ENCODE measurements at places on chromosomes 5 and 9.

GRCh38 chr9:113705928-113706519 is 170.1 kb upstream of the ZNF618 start:
- DNase-seq: no peak

DNA sequence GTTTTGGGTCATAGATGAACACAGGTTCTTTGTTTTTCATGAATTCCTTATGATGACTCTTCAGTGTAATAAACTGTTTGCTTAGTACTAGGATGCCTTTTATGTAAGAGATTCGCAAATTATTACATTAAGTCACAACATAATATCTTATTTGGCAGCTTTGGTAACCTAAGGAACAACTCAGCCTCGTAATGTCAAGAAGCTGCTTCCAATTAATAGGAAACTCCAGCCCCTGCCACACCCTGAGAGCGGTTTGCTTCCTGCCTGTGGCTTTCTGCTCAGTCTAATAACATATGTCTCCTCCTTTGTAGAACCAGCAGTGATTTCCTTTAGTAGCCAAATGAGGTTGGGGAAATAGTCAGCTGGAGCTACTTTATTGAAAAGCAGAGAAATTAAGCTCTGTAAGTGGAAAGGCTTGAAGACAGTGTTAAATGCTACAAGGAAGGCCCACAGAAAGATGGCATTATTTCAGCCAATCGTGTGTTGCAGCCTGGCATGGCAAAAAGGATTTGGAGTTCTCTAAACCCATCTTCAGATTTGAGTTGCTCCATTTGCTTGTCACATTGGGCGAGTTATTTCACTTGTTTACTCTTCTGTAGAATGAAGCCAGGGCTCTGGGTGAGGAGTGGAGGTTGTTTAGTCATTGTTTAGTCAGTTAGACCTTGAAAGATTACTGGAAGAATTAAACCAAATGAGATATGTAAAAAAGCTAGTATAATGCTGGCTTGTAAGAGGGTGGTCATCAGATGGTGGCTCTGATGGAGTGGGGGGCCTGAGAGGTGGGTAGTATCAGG is 54.1 kb downstream of the MTAP start:
- peak; percentile 50 for DNase-seq

- DNase-seq: no peak
Observed at GRCh38 chr9:13432904-13433303, 153.4 kb upstream of the MPDZ start.

- no peak for DNase-seq
Observed at GRCh38 chr5:23269981-23270380, 237.4 kb upstream of the PRDM9 start.

DNA sequence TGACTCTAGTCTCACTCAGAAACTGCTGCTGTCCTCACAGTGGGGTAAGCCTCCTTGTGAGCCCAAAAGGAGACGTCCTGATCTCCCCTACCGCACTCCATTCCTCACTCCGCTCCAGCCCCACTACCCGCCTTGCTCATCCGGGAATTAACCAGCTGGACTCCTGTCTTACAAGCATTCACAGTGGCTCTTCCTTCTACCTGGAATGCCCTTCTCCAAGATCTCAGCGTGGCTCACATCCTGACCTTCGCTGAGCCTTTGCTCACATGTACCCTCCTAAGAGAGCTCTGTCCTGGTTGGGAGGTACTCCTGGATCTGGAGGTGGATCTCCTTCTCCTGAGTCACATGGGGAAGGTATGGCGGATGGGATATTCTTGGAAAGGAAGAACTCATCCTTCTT is 10.7 kb upstream of the KLF9 start:
- DNase-seq: no peak

GRCh38 chr9:91037511-91038482 is 236.2 kb downstream of the SYK start:
- peak; percentile 49 for DNase-seq

- DNase-seq: peak; percentile 49
Observed at GRCh38 chr5:14420101-14420811, 161.3 kb upstream of the OTULINL start.

- peak; percentile 22 for DNase-seq
Observed at GRCh38 chr5:61784341-61784740, 452.3 kb downstream of the ZSWIM6 start.

DNA sequence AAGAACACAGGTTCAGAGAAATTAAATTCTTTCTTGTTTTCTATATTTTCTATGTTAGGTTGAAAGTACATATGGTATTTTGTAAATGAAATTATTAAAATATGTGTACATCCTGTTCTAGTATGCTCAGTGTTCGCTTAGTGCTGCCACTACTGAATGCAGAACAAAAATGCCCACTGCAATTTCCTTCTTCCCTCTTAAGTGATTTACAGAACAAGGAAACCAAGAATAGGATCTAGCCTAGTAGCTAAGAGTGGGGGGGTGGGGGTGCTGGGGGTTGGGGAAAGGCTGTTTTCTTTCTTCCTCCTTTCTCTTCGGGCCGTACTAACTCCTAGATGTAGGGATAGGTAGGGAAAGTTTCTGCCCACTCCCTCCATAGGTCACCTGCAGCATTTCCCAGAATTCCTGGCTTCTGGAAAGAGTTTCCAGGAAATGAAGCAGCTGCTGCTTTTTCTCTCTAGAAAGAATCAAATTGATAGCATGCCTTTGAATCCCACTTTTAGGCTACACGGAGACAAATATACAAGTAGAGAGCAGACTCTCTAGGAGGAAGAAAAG is 15.7 kb downstream of the SPATA9 start:
- DNase-seq: no peak

DNA sequence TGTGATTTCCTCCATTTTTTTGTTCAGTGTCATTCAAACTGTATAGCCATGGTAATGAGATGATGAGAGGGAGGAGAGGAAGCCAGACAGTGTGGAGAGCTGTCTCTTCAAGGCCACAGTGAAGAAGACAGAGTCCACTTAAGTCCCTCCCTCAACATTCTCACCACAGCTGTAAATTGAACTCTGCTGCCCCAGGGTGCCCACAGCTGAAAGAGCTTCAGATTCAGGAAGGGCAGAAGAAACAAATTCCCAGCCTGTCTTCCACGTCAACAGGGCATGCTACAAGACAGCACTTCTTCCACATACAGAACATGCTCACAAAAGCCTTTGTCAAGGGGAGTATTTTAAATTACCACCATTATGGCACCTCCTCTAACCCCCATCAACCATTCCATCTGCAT is 100.4 kb downstream of the KLHL3 start:
- DNase-seq: no peak

DNA sequence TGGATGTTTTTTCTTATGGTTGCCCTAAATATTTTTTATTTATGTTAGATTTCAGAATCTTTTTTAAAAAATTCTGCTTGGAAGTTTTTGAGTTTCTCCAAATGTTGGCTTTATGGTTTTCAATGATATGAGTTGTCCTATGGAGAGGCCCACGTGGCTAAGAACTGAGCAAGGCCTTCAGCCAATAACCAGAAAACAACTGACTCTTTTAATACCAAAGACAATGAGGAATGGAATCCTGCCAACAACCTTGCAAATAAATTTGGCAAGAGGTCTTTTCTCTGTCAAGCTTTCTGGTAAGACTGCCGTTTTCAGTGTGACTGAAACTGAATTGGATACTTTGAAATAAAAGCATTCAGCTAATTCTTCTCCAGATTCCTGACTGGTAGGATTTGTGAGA is 1740.1 kb upstream of the WWC1 start:
- no peak for DNase-seq

DNA sequence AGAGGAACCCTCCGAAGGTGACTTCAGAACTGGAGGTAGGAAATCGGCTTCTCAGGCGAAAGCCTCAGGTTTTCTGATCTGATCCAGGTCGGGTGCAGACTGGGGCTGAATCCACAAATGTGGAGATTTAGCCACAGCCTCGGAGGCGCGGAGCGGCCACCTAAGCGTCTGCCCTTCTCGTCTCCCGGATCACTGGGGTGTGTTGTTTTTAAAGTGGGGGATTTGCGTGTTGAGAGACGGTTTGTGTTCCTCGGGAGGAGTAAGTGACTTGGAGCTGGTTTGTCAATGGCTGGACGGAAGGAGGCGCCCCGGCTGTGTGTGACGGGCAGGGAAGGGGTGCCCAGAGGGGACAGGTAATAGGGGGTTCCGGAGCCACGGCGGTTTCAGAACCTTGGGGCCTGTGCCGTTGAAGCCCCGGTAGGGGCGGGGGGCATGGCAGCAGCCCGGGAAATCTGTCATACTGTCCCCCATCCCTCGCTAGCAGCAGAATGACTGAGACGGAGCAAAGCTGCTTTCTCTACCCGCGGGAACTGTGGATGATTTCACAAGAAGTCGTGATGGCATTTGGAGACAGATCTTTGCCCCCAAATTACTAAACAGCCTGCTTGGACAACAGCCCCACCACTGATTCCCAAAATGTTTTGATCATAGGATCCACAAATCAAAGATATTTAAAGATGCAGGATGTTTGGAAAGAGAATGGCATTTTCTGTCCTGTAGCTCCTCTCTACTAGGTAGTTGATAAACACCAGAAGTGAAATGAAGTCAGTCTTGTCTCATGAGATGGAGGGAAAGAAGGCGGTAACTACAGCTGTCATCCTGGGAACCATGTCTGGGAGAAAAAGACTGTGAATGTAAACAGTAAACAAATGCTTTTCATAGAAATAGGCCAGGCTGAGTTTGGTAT is 216.5 kb downstream of the PDZD2 start:
- DNase-seq: no peak

DNA sequence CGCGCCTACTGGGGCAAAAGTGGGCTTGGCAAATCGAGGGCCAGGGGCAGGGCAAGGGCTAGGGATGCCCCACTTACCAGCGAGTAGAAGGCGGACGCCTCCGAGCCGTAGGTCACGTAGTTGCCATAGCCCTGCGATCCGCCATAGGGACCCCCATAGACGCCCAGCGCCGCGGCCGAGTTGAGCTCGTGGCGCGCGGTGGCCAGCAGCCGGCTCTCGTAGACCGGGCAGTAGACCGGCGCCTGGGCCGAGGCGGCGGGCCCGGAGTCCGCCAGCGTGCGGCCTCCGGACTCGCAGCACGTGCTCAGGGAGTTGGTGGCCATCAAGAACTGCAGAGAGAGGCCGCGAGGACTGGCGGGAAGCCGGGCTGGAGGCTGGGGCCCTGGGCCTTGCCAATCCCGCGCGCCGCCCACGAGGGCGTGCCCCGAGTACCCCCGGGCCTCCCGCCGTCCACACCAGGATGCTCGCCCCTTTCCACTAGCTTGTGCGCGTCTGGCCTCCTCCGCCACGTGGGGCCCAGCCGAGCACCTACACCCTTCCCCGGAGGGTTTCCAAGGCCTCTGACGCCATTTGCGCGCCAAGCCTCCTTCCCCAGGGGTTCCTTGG is 891 bp downstream of the IRX4 start:
- no peak for DNase-seq

DNA sequence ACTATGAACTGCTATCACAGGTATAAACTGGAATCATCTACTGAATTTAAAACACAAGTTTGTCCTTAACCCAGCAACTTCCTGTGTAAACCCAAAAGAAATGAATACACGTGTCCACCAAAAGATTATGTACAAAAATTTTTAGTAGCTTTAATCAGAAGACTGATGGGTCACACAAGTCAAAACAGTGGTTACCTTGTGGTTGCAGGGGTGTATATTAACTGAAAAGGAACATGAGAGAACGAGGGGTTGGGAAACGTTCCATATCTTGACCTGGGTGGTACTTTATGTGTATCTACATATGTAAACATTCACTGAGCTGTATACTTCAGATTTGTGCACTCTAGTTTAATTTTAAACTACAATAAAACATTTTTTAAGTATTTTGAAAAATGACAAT is 18.6 kb downstream of the ZDHHC21 start:
- DNase-seq: no peak

- no peak for DNase-seq
Observed at GRCh38 chr5:12876541-12877298, 972.5 kb upstream of the CTNND2 start.

- no peak for DNase-seq
Observed at GRCh38 chr9:37236822-37237221, 116.4 kb downstream of the ZCCHC7 start.

DNA sequence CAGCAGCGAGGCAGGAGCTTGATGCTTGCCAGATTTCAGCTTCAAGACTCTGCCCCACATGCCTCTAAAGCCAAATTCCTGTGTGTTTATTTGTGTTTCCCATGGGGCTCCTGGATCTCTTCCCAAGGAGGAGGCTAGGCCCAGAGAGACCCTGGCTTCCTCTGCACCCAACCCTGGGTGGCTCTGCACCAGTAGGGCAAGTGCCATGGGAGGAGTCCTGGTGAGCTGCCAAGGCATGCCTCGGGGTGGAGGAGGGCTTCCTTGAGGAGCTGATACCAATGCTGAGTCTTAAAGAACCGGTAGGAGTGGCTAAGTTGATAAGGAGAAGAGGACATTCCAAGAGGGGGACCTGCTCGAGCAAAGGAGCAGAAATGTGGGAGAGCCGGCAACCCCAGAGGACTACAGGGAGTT is 6.8 kb upstream of the TIFAB start:
- peak; percentile 52 for DNase-seq

DNA sequence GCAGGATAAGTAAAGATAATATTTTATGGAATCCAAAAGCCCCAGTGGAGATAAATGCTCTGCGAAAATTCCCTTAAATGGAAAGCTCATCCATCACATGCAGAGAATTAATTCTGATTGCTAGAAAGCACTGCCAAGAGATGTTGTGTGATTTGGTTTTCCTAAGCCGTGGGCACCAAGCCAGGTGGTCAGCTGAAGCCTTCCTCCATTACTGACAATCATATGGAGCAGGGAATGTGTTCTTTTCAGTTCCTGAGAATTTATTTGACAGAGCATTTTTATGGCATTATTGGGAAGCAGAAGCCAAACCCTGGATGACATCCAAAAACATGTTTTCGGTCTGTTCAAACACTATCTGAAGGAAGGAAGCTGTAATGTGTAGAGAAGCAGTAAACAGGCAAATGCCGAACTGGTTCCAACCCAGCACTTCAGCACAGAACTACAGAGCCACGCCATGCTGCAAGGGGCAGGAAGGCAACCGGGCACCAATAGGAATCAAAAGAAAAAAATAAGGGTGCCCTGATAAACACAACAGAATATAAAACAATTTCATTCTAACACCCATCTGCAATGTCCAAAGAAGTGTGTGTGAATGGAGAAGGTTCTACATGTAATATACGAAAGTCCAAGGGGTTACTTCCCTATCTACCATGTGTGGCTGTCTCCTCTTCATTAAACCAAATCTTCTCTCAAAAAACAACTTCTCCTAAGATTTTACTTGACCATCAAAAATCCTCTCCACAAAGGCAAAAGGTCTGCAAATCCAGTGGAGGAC is 12.3 kb downstream of the ARSB start:
- peak; percentile 85 for DNase-seq

DNA sequence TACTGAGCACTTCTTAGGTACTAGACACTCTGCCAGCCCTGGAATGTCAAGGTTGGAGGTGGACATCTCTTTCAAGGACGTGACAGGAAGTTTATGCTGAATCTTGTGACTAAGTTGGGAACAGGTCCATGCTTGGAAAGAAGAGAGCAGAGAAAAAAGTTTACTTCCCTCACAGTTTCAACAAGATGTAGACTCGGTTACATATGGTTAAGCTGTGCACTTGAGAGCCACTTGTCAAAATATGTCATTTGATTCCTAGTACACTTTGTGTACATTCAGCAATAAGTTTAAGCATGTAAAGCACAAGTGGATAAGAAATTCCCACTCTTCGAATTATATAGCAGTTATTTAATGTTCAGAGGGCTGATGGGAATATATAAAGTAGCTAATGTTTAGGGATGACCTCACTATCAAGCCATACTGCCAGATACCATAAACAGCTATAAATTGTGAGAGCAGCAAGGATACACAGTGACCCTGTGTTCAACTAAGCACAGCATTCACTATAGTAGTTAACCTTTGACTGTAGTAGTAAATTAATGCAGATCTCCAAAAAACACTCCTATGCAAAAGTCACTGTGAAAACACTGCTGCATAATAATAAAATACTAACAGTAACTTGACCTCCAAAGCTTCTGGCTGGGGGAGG is 1944.6 kb upstream of the WWC1 start:
- no peak for DNase-seq

- DNase-seq: no peak
Observed at GRCh38 chr5:68189171-68189570, 26.4 kb upstream of the PIK3R1 start.

All from fibroblast of skin of scalp (primary cell).